ENCODE measurements at places on chromosomes 7 and 10.

DNA sequence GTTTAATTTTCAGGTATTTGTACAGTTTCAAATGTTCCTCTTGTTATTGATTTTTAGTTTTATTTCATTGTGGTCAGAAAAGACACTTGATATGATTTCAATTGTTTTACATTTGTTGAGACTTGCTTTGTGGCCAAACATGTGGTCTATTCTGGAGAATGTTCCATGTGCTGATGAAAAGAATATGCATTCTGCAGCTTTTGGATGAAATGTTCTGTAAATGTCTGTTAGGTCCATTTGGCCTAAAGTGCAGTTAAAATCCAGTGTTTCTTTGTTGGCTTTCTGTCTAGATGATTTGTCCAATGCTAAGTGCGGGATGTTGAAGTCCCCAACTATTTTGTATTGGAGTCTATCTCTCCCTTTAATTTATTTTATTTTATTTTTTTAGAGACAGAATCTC, 70.5 kb downstream of the ZNF503 start:
- DNase-seq: no peak

- DNase-seq: no peak
Measured at GRCh38 chr10:122486406-122487080, 25.2 kb downstream of the HTRA1 start.

DNA sequence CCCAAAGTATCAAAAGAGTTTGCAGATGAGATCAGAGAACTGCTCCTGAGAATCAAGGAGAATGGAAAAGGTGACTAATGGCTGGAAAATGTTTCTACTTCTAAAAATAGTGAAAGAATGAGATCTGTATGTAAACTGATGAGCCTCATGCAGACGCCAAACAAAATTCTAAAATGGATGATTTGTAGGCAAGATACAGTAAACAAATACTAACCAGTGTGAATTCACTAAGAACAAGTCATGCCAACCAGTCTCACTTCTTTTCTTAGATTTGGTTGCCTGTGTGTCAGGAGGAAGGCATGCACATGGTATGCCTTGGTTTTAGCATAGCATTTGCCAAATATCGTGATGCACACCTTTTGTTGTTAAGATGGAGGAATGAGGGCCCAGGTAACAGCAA, 94.9 kb upstream of the PIK3CG start:
- peak; percentile 81 for DNase-seq

GRCh38 chr10:110404413-110404812, 93.3 kb upstream of the DUSP5 start:
- no peak for DNase-seq

GRCh38 chr7:91089382-91089963, 174.8 kb upstream of the FZD1 start:
- DNase-seq: peak; percentile 58

GRCh38 chr7:139854124-139854511, 25.1 kb downstream of the TBXAS1 start:
- peak; percentile 93 for DNase-seq

- no peak for DNase-seq
Measured at GRCh38 chr10:67971311-67971710, 86.9 kb downstream of the SIRT1 start.

DNA sequence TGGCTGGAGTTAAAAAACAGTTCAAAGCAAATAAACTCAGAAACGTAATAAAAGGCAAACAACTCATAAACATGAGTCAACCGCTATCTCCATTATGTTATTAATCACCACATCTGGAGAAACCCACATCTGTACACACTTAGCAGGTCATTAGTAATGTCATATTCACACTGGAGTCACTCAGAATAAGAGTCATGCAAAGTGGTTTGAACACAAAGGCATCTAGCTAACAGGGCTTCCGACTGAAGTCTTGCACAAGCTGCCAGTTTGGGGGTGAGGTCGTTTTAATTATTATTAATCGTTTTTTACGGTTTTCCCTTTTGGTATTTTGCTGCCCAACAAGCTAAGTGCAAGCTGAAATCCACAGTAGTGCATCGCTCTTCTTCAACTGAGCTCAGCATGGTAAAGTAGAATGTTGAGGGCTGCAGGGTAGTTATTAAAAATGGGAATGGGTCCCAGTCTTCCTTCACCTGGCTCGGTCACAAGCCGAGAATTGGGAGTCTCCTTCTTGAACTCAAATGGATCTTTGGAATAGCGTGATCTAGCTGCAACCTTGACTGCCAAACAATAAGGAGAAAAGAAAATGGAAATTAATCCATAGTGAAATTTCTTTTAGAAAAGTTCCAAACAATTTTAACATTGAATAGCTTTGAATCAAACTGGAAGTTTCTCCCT, 663.5 kb downstream of the KCNMA1 start:
- DNase-seq: peak; percentile 70

DNA sequence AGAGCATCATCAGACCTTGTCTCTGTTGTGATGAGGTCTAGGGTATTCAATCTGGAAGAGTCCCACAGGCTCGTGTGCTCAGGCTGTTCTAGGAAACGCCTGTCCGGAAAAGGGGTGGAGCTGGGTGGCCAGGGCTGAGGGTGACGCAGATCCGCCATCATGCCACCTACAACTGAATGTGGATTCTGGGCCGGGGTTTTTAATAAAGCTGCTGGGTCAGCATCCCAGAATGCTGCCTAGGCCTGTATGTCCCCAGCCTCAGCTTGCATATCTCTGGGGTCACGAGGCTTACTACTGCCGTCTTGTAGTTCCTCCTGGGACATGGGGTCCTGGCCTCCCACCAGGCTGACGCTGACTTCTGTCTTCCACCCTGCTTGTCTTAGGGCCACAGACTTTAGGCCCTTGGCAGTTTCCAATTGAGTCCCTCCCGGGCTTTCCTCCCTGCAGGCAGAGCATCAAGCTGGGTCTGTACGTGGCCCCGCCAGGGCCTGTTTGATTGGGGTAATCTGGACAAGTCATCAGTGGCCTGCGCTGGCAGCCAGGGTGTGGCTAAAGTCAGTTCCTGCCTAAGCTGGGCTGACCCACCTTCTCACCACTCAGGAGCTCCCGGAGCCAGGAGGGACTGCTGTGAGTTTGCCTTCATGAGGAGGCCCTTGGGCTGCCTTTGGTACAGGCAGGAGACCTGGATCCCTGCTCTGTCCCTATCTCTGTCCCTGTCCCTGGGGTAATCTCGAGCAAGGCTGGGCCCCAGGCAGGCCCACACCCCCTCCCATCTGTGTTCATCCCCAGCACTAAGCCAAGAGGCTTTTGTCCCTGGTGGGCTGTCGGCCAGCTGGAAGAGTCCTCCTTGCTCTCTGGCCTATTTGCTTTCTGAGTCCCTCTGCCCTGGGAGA, 79.9 kb downstream of the ZMIZ1 start:
- peak; percentile 65 for DNase-seq

GRCh38 chr10:118495499-118495898, 99.9 kb downstream of the PRLHR start:
- DNase-seq: no peak

DNA sequence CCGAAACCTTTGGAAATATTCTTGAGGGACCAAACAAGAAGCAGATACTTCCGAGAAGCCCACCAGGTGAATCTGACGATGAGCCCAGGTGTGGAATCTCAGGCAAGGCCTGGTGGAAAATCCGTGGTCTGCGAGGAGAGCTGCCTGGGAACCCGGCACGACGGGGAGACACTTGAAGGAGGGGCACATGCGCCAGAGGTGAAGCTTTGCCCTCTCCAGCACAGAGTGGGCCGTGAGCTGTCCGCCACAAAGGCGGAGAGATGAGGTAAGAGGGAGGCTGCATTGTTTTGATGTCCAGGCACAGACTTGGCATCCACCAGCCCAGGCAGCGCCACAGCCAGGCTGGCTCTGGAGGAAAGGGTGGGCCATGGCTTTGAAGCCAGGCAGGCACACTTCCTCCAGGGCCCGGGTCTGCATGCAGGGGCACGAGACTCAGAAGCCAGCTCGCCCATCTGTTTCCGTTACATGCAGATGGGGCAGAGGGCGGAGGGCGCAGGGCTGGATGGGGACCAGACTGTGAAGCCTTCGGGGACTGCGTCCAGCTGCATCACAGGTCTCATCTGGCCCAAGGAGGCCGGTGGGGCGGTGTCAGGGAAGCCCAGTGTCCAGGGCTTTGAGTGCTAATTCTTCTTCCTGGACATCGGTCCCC, 45.4 kb downstream of the CALML3 start:
- no peak for DNase-seq

- DNase-seq: no peak
Measured at GRCh38 chr7:143361552-143362130, 872 bp downstream of the FAM131B start.

- DNase-seq: no peak
Measured at GRCh38 chr7:99734987-99735386, at the start of gene CYP3A7. TSS of gene CYP3A7 (minus strand) at chr7:99735196. CDS start at chr7:99735093, 103 bp downstream.

GRCh38 chr7:1229202-1229947, 3.3 kb upstream of the UNCX start:
- DNase-seq: no peak

DNA sequence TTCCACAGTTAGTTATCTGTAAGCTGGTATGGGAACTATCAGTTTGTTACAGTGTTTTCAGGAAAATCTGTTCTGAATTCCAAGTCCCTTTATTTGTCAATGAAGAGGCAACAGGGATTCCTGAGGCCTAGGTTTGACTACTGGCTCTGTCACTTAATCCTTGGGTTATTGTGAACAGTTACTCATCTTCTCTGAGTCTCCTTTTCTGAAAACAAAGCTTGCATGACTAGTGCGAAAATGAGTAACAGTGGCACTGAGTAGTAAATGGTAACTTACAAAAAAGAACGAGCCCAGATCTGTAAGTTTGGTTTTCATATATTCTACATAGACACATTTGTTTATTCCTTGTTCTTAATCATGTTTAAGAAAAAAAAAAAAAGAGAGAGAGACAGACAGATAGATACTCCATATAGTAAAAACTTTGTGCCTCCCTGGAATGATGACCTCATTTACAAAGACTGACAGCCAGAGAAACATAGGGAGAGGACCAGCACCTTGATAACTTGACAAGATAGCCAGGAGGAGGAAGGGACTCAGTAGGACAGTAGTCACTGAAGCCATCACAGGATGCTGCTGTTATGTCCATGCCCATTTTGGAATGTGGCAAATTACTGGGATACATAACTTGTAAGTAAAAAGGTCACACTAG, 1.9 kb downstream of the MRPS33 start:
- DNase-seq: no peak

DNA sequence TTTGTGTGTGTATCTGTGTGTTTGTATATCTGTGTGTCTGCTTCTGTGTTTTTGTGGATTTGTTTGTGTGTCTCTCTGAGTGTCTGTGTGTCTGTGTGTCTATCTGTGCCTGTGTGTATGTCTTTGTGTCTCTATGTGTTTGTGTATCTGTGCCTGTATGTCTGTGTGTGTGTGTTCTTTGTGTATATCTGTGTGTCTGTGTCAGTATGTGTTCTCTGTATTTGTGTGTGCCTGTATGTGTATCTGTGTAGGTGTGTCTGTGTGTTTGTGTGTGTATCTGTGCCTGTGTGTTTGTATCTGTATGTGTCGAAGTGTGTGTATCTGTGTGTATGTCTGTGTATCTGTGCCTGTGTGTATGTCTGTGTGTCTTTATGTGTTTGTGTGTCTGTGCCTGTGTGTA, 118.2 kb downstream of the SH2D4B start:
- no peak for DNase-seq

DNA sequence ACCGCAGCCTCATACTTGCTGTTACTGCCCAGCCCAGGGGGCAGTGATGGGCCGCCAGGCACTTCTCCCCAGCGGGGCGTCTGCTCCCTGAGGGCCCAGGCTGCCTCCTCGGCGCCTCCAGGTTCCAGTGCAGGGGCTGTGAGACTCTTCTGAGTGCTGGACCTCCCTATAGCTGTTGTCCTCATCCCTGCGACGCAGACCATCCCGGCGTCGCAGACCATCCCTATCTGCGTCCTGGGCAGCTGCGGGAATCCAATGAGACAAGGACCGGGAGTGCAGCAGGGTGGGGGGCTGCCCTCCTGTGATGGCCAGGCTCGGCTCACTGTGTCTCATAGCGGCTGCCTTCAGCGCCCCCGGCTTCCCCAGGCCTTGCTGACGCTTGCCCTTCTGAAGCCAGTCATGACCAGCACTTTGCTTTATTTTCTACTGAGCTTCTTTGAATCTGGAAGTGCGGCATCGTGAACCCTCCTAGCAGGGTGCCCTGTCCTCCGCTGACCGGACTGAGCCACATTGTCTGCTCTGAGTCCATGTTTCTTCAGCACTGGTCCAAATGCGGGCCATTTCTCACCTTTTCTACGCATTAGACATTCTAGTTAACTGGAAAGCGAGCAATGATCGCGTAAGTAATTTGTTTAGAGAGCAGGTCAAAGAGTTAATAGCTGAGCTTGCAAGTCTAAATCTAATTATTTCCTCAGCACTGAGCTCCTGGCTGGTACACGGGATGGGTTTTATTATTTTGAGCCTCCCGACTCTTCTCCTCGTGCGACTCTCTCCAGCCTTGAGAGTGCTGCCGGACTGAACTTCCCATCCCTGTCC, 339.5 kb downstream of the WDR37 start:
- no peak for DNase-seq

- DNase-seq: peak; percentile 87
Measured at GRCh38 chr7:47241112-47242065, 340.5 kb downstream of the TNS3 start.

GRCh38 chr10:103595933-103596726, 102.6 kb downstream of the NEURL1 start:
- no peak for DNase-seq

- no peak for DNase-seq
Measured at GRCh38 chr7:50835156-50835555, 52.5 kb upstream of the GRB10 start.

- peak; percentile 8 for DNase-seq
Measured at GRCh38 chr10:4514445-4515108, 311.4 kb upstream of the AKR1E2 start.

- DNase-seq: no peak
Measured at GRCh38 chr7:47498229-47499056, 83.5 kb downstream of the TNS3 start.

DNA sequence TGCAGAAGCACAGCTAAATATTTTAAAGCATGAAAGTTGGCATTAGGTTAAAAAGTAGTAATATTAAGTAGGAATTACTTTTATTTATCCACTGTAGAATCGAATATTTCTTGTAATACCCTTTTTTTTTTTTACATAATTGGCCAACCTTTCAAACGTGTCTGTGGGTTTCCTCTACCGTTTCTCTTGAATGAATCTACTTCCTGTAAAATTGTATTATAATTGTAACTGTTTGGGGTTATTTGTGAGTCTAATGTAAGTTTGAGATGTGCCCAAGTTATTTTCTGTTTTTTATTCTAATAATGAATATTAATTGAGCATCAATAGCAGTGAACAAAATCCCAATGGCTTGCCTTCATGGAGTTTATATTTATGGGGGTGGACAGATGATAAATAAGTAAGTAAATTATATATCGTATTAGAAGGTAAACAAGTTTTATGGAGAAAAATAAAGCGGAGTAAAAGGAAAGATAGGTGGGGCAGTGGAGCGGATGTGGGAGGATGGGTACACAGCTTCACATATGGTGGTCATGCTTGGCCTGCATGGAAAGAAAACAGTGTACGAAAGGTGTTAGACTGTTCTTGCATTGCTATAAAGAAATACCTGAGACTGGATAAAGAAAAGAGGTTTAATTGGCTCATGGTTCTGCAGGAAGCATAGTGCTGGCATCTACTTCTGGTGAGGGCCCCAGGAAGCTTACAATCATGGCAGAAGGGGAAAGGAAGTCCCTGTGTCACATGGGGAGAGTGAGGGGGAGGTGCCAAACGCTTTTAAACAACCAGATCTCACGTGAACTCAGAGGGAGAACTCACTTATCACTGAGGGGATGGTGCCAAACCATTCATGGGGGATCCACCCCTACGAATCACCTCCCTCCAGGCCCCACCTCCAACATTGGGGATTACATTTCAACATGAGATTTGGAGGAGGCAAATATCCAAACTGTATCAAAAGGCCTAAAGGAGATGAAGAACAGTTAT, 5.4 kb downstream of the TSPAN13 start:
- DNase-seq: no peak

All from fibroblast of villous mesenchyme (primary cell).